GDM1 (cell line): ENCODE measurements at places on chromosomes 2 and 18.

DNA sequence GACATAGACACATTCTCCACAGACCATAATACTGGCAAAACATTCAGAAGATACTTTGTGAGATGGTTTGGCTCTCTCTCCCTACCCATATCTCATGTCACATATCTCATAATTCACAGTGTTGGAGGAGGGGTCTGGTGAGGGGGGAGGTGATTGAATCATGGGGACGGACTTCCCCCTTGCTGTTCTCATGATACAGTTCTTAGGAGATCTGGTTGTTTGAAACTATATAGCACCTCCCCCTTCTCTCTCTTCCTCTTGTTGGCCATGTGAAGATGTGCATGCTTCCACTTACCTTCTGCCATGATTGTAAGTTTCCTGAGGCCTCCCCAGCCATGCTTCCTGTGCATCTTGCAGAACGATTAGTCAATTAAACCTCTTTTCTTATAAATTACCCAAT lies 61.1 kb downstream of the HK2 start:
- no peak for DNase-seq

DNA sequence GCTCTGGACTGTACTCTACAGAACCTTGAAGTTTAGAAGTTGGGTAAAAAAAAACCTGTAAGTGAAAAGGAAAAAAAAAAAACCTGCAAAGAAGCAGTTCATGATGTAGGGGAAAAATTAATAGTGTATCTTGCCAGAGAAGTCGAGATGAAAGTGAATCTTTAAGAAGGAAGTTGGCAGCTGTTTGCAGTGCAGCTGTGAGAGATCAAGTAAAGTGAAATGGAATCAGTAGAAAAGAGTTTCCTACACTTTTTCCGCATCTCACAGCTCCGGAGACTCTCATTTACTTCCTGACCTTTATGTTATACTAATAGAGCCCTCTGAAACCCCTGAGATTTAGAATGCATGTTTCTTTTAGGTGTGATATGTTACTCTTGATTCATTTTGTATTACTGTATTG lies 19.2 kb downstream of the RNMT start:
- no peak for DNase-seq

- no peak for DNase-seq
Measured at GRCh38 chr18:50194631-50195532, at the start of gene MYO5B. Gene MYO5B, minus strand, starts transcription at chr18:50195147. Its CDS starts 354 bp downstream, at chr18:50194793.

DNA sequence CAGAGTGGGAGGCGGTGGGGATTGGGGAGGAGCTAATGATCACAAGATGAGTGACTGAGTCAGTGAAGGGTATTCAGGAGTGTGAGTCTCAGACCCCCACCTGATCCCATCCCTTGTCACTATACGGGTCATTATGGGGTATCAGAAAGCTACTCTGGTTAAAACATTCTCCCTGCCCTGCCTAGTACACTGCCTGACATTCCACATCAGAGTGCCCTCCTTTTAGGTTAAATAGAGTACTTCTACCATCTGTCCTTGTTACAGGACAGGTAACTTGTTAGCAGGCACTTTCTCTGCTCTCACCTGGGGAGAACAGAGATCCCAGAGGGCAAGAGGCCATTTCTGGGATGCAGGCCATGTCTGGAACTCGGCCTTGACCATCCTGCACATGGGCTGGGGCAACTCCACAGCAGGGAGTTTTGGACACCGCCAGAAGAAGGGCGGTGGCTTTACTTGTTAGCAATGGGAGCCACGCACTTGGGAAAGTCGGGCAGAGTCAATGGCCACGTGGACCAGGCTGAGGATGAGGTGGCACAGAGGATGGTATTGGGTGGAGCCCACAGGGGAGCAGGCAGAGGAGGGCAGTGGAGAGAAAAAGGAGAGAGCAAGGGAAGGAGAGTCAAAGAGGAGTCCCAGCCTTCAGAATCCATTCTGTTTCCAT lies 98.5 kb downstream of the CELF4 start:
- DNase-seq: no peak

GRCh38 chr2:215003001-215003400 lies 135.4 kb downstream of the ABCA12 start:
- DNase-seq: no peak
